ENCODE measurements at places on chromosomes 1 and 21.

- no peak for DNase-seq
Observed at GRCh38 chr1:227445092-227445674, 118.2 kb upstream of the ZNF678 start.

- no peak for DNase-seq
Observed at GRCh38 chr21:41210426-41211059, 42.6 kb downstream of the BACE2 start.

GRCh38 chr1:25579292-25580252 lies 36.2 kb downstream of the LDLRAP1 start:
- no peak for DNase-seq

DNA sequence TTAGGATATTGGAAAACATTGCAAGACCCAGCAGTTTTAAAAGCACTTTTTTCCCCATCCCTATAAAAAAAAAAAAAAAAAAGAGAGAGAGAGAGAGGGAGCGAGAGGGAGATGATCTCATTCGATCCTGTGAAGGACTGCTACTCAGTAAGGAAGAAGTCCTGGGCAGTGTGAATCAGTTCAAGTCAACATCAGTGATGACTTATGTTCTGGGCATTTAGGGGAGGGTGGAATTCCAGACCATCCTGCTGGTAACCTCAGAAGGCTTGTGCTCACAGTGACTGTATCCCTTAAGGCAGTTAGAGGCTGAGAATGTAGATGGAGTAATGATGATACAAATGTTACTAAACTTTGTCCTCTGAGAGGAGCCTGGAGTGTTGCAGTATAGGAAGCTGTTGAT lies 151.4 kb downstream of the TGFB2 start:
- DNase-seq: peak; percentile 92

DNA sequence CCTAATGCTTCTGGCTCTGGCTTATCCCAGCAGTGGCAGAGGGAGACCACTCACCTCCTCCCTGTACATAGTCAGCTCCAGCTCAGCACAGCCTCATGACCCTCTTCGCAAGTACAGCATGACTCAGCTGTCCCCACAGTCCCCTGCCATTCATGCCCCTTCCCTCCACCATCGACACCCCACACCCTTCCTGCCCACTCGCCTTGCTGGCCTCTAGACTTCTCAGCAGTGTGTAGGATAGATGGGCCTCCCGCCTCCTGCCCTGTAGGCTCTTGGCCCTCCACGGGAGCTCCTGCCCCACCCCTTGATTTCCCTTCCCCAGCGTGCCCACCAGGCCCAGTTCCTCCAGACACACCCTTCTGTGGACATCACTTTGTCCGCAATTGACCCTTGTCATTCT lies 9.8 kb downstream of the NPR1 start:
- DNase-seq: no peak

DNA sequence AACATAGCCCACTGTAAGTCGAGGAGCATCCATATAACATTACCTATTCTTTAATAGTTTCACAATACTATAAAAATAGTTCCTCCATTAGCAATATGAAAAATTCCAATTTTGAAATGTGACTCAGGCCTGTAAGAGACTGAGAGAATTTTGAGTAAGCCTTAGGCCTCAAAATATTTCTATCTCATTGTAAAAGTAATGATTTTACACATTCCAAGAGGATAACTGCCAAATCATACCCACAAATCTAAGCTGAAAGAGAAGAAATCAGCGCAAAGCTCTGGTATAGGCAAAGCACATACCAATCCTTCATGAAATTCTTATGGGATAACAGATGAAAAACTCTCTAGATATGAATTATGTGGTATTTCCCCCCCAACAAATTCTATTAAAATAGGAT lies 144.1 kb downstream of the CDC42BPA start:
- DNase-seq: peak; percentile 21

DNA sequence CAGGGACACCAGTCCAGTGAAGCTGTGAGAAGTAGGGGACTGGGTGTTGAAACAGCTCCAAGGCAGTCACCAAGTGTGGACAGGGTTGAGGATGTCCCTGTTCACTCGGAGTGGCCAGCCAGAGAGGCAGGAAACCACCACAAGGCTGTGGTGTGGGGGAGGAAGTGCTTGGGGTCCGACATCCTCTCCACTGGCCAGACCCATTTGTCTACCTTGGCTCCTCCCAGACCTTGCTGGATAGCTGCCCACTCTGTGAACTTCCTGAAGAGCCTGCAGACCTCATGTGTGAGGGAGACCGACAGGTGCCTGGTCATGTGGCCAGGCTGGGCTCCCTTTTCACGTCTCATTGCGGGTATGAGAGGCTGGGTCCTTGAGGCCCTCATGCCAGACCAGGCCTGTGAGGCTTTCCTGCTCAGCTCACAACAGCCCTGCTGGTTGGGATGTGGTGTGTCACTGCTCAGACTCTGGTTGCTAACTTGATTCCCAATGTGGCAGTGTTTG lies 21.8 kb downstream of the CYP4B1 start:
- no peak for DNase-seq

- DNase-seq: no peak
Observed at GRCh38 chr21:39913706-39914305, 46.6 kb downstream of the PCP4 start.
